HTR-8/SVneo (cell line): ENCODE measurements at places on chromosomes 7 and 10.

DNA sequence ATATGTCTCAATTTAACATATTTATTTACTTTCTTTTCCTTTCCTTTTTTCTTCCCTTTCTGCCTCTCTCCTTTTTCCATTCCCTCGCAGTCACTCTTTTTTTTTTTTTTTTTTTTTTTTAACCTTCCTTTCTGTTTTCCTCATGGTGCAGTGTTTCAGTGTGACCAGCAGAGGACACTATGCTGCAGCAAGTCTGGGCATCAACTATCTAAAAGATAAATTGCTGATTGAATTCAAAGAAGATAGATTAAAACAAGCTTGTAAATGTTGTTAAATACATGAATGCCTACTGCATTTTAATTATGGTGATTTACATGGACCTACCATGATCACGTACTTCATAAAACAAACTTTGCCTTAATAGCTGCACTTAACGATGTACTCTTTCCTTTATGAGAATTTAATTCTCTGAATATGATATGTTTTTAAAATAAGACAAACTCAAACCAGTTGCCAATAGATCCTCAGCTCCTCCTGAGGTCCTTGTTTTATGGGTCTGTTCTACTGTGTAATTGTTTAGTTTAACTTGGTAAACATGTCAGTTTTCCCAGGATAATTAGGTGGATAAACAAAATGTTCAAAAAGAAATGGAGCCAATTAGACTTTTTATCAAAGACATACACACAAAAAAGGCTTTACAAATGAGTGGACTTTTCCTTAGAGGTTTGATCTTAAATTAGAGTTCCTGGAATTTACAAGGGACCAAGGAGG lies 101.0 kb upstream of the AGR3 start:
- DNase-seq: no peak

DNA sequence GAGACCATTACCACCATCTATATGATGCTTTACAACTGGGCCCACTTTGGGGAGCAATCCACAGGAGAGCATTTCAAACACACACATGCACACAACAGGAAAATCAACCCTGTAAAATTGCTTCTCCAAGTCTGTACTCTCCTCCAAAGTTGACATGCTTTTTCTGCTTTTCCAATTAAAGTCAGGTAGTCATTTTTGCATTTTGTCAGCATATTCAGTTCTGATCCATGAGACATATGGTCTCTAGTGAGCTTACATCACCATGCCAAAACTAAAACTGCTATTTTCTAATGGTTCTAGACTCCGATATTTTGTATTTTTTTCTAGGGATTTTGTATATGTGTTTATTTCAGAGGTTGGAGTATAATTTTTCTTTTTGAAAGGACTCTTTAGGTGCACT lies 373.5 kb upstream of the LRRTM3 start:
- no peak for DNase-seq

- DNase-seq: no peak
Observed at GRCh38 chr7:3152714-3153113, 109.0 kb upstream of the CARD11 start.

- no peak for DNase-seq
Observed at GRCh38 chr7:149291036-149291780, 29.2 kb downstream of the ZNF783 start.

GRCh38 chr7:122790591-122790990 lies 87.9 kb upstream of the RNF148 start:
- no peak for DNase-seq

DNA sequence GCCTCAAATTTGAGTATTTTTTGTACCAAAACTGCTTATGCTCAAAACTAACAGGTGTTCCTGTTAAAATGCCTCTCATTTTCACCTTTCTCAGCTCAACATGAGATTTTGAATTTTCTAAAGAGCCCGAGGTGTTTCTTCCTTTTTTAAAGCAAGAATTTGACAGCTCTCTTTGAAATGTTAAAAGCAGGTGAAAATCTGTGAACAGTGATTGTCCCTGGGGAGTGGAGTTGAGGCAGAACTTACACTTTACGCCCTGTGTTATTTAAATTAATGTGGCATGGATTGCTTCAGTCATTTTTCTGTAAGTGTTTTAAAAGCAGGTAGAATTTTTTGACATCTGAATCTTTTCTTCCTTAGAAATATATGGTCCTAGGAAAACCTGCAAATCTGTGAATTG lies 9.2 kb upstream of the GPR15LG start:
- DNase-seq: no peak

- no peak for DNase-seq
Observed at GRCh38 chr10:118430190-118430589, 88.1 kb upstream of the FAM204A start.

GRCh38 chr10:124521429-124521871 lies 59.8 kb downstream of the LHPP start:
- DNase-seq: no peak

- DNase-seq: no peak
Observed at GRCh38 chr7:150381096-150381495, 2.0 kb downstream of the ZNF775 start.

DNA sequence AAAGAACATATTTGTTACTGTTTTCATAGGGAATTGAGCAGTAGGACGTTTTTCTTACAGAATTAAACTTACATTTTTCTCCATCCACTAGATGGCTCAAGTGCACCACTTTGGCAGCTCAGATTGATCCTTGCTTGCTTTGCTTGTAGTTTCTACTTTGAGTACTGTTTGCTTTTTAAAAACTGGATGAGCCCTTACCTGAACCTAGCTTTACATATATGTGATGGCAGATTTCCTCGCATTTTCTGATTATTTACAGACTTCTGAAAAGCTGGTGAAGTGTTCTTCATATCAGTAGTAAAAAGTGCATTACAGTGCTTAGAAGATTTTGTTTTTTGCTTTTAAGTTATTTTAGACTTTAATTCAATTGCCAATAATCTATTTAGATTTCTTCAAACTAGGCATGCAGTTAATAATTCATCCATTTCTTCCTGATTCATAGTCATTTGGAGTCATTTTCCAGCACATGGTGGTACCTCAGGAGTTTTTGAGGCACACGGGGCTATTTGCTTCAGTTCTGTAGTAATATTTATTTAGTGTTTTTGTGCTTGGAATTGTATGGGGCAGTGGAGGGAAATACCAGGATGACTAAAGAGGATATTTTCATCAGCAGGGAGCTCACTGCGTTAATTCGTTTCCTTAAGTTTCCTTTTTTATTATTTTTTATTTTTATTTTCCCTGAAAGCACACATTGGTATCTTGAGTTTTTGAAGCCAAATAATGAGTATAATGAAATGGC lies 57.3 kb downstream of the MAPK8 start:
- DNase-seq: peak; percentile 53

- no peak for DNase-seq
Observed at GRCh38 chr7:131546126-131546525, 10.3 kb downstream of the PODXL start.

DNA sequence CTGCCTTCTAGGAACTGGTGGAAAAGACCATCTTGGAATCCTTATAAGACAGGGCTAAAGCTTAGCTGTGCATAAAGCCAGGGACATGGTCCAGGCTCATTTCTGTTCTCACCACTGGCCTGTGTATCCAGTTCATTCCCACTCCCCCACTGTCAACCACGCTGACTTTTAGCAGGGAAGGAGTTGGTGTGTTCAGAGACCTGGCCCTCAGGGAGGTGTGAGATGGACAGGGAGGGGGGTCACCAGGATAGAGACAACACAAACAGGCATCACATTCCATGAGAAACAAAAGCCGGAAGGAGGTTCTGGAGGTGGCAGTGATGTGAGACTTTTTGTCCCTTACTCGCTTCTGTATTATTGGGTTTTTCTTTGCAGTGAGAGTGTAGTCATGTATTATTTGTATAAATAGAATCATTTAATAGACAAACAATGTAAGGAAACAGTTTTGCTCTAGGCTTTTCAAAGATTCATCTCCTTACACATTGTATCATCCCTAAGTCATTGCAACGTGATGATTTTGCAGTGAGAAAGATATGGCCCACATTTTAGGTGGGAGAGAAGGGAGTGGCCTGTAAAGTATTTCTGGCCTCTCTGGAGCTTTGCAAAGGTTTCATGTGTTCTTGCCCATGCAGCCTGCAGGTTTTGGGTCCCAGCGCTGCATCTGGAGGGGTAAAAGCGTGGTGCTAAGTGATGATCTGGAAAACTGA lies 52.0 kb downstream of the EEPD1 start:
- no peak for DNase-seq

GRCh38 chr10:70984986-70985722 lies 96.8 kb upstream of the PCBD1 start:
- DNase-seq: no peak

- DNase-seq: no peak
Observed at GRCh38 chr10:89454561-89455347, 40.4 kb downstream of the IFIT5 start.

- no peak for DNase-seq
Observed at GRCh38 chr7:33644489-33644888, 260.9 kb upstream of the BMPER start.

- DNase-seq: no peak
Observed at GRCh38 chr7:101128040-101128834, 1.3 kb downstream of the SERPINE1 start.

- DNase-seq: no peak
Observed at GRCh38 chr7:23544913-23545354, 13.2 kb upstream of the TRA2A start.

DNA sequence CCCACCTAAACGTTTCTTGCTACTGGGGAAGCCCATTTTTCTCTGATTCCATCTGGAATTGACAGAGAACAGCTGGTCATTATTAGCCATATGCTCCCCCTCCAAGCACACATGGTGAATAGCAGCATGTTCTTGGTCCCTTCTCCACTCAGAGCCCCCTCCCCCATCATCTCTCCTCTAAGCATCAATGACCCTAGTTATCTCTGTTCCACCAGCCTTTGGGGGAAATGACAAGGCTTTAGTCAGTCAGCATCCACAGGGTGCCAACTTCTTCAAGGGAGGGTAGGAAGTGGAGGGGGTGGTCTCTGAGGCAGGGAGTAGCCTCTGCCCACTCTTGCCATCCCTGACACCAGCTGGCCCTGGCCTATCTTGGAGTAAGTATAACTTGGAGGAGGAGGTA lies 163.1 kb downstream of the UBE2H start:
- DNase-seq: no peak

DNA sequence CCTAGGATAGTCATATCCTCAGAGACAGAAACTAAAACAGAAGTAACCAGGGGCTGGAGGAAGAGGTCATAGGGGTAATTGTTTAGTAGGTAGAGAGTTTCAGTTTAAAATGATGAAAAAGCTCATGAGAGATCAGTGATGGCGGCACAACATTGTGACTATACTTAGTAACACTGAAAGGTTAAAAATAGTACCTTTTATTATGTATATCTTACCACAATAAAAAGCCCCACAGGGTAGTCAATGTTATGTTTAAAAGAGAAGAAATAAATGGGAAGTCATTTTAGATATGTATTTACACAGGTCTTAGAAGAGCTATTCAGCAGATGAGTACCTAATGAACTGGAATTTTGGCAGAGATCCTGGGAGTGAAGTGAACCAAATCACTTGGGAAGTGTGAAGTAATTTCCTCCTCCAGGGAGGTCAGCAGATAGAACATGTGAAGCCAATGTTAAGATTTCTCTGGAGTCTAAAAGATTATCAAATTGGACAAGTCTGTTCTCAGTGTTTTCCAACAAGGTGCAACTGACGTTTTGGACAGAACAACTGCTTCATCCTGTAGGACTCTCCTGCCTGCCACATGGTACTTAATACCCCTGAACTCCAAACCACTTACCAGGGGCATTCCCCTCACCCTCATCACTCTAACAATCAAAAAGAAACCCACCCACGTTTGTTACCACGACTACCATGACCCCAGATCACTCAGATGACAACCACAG lies 6.4 kb downstream of the CDCA7L start:
- DNase-seq: no peak

DNA sequence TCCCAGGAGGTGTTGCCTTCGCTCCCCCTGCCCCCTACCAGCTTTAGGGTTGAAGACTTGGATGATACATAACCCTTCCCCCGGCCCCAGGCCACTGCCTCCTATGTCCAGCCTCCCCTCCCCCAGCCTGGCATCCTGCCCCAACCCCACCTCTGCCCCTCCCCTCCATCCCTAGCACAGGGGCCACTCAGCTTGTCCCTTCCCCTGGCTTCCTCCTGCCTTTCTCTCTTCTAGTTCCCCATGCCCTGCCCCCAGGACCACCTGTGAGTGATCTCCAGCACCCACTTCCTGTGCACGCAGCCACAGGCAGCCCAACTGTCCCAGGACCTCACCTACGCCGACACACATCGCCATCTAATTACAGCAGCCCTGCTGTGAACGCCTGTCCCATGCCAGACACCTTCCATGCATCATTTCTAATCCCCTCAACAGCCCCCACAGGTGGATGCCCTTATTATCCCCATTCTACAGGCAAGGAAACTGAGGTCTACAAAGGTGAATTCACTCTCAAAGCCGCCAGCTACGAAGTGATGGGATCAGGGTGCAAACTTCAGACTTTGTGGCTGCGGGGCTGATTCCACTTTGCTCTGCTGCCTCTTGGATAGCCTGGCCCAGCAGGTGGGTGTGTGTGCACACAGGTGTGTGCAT lies 82.4 kb upstream of the CHST15 start:
- DNase-seq: no peak

GRCh38 chr7:103996639-103997038 lies 7.2 kb upstream of the RELN start:
- no peak for DNase-seq

GRCh38 chr7:127769696-127770400 lies 117.9 kb downstream of the SND1 start:
- no peak for DNase-seq

DNA sequence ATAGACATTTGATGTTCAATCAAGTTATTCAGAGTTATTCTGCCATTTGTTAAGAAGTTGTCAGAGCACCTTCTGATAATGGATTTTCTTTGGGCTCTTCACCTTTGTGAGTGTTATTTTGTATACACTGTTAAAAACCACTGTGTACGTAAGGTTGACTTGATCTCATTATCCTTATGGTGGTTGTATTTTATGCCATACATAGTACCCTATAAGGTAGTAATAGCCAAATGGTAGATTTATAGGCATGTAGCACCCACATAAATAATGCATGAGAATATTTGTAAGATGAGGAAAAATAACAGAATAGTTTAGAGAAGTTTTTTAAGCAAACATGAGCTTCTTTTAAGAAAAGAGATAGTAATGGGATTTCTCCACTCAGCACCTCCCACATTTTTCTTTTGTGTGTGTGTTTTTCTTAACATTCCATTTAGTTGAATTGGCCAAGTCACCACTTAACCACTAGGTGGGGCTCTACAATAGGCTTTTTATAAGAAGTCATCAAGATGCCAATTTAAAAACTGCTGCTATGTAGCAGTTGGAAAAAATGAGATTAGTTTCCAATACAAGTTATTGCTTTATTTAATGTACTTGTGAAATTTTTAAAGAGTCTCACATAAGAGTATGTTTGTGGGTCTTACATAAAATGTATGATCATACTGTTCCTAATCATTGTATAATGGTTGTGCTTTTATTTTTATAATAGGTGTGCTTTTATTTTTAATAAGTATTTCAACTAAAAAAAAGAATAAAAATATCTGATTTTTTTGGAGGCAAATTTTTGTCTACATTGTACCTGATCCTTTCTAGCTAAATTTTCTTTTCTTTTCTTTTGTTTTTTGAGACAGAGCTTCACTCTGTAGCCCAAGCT lies 41.1 kb upstream of the STMP1 start:
- DNase-seq: peak; percentile 29

GRCh38 chr10:123100030-123100762 lies 35.6 kb upstream of the HMX3 start:
- DNase-seq: no peak
